ENCODE measurements at places on chromosomes 2 and 18. TPM values are rescaled to one million over a fixed set of nuclear protein-coding genes. Genes with fewer than 3 reads are reported as not detected.

- DNase-seq, result no peak
These were observed 312.1 kb upstream of the CHST9 start for GRCh38 chr18:27497246-27497645.

DNA sequence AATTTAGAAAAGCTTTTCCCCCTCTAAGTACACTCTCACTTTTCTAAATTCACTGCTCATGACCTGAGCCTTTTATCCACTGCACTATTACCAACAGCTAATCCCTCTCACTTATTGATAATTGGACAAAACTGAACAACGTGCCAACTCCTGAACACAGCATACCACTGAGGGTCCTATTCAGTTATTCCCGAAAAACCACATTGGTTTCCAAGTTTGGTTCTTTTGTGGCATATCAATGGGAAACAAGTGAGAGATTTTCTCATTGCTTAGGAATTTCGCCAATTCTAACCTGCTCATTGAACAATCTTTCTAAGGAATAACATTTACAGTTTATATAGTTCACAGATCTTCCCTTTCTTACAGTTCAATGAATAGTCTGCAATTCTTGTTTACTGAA is 977.4 kb downstream of the TMEM182 start:
- DNase-seq, result no peak

GRCh38 chr2:118791483-118791882 is 56.0 kb downstream of the EN1 start:
- no peak for DNase-seq

Gene ARHGAP25
- total RNA-seq, result 3.1 TPM

GRCh38 chr2:84808279-84808678 is 72.6 kb downstream of the TRABD2A start:
- DNase-seq, result no peak

DNA sequence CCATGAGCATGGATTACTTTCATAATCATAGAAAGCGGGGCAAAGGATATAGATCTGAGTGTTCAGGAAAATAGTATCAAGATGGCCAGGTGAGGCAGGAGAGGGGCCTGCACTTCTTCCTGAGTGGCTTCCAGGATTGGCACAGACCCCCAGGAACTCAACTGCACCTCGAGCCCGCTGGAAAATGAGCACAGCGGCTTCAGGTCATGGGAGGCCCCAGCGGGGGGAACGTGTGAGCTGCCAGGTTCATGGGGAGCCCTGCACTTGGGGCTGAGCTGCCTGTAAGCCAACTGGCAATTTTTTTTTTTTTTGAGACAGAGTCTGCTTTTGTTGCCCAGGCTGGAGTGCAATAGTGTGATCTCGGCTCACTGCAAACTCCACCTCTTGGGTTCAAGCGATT is 81.5 kb upstream of the ODC1 start:
- no peak for DNase-seq

- no peak for DNase-seq
These were observed 205.1 kb upstream of the SRD5A2 start for GRCh38 chr2:31785876-31786275.

- no peak for DNase-seq
These were observed 204.6 kb downstream of the RNF144A start for GRCh38 chr2:7121851-7122250.
